ENCODE measurements at places on chromosomes 7 and 10. TPM values are rescaled to one million over a fixed set of nuclear protein-coding genes. Genes with fewer than 3 reads are reported as not detected.
A peak's percentile ranks its signal among the peaks of the same experiment; 100 is the strongest.

DNA sequence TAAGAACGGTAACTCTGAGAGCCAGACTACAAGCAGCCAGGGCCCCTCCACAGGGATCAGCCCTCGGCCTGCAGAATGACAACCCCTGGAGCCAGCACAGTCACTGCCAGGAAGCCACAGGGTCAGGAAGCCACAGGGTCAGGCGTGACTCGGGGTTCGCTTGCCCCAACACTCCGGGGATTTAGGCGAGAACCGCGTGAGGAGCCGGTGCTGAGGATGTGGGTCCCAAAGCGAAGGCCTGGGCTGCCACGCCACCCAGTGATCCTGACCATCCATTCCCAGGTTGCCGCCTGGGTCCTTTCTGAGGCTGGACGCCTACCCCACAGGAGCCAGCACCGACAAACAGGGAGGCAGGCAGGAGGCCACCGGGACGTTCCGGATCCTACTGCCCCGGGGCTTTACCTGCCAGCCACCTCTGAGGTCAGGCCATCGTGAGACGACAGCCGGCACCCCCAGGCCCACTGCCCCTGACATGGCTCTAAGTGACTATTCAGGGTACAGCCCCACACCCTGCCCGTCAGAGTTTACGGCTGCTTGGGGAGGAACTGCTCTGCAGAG lies 228.6 kb downstream of the ELFN1 start:
- peaks cover 3% of the 10 kb centered on the region for H3K36me3 ChIP-seq
- no peaks in the 10 kb centered on the region for H3K27me3 ChIP-seq
- H3K4me1 ChIP-seq: peaks cover 10% of the 10 kb centered on the region
- no peak overlapping the region for H3K27ac ChIP-seq
- H3K4me3 ChIP-seq: no peak overlapping the region

AZGP1 gene
- total RNA-seq: not detected

DNA sequence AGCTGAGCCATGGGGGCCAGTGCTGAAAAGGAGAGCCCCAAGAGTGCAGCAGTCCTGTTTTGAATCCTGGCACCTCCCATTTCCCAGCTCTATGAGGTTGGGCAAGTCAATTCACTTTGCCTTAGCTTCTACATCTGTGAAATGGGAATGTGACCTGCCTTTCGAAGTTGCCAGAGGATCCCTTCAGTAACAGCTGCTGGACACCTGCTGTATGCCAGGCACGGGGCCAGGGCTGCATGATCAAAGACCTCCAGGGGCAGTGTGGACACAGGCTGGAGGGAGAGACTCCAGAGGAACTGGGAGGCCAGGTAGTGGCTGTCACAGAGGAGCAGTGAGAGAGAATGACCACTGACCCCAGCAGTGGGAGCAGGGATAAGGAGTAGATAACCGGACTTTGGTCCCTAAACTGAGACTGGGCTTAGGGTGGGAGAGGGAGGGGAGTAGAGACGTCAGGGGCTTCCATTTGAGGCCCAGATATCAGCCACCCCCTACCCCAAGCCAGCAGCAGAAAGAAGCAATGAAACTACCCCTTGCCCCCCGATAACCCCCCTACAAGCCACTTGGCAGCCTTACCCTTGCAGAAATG lies 45.2 kb downstream of the SRRM3 start:
- no peak overlapping the region for H3K4me3 ChIP-seq
- no peak overlapping the region for H3K27ac ChIP-seq
- H3K4me1 ChIP-seq: no peaks in the 10 kb centered on the region
- no peak for DNase-seq
- H3K36me3 ChIP-seq: no peaks in the 10 kb centered on the region

SPDYE2B gene
- not detected for total RNA-seq

ARHGAP22 gene
- total RNA-seq: not detected

- H3K4me1 ChIP-seq: peaks cover 5% of the 10 kb centered on the region
- H3K27me3 ChIP-seq: no peaks in the 10 kb centered on the region
- H3K36me3 ChIP-seq: no peaks in the 10 kb centered on the region
- H3K27ac ChIP-seq: no peak overlapping the region
- DNase-seq: no peak
Measured at GRCh38 chr10:22851865-22852239, 76.0 kb upstream of the ARMC3 start.

GRCh38 chr10:72702868-72703581 lies 11.1 kb downstream of the MCU start:
- no peak overlapping the region for H3K4me3 ChIP-seq
- no peak overlapping the region for H3K27ac ChIP-seq
- H3K36me3 ChIP-seq: no peaks in the 10 kb centered on the region
- no peak for DNase-seq

- no peak overlapping the region for H3K4me3 ChIP-seq
- no peaks in the 10 kb centered on the region for H3K4me1 ChIP-seq
- H3K36me3 ChIP-seq: no peaks in the 10 kb centered on the region
Measured at GRCh38 chr7:122018032-122018431, 126.0 kb downstream of the AASS start.

- H3K4me3 ChIP-seq: no peak overlapping the region
- H3K36me3 ChIP-seq: no peaks in the 10 kb centered on the region
- no peaks in the 10 kb centered on the region for H3K4me1 ChIP-seq
- no peak for DNase-seq
- no peak overlapping the region for H3K27ac ChIP-seq
- H3K27me3 ChIP-seq: no peaks in the 10 kb centered on the region
Measured at GRCh38 chr7:98807068-98808048, 62.5 kb downstream of the TMEM130 start.

DNA sequence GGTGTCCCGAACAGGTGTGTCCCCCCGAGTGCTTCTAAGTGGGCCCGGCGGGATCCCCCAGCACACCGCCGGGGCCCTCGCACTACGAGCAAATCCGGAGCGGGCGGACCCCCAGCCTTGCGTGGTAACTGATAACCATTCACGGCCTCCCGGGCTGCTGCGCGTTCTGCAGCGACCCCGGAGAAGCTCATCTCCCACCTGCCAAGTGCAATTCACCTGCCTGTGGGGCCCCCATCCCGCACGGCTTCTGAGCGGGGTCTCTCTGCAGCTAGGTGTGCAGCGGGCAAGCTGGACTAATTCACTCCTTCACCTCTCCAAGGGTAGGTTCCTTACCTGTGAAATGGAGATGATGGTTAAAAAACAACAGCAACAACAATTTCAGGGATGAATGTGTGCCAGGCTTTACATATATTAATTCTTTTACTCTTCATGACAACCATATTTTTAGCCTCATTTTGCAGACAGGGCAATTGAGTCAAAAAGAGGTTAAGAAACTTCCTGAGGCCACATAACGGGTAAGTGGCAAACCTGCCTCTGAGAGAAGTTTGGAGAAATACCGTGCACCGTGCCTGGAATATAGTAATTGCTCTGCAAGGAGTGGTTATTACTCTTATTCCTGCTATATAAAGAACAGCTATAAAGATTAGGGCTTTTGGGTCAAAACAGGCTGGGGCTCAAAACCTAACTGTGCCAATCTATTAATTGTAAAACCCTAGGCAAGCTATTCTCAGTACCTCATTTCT lies 652 bp upstream of the PODXL start:
- H3K27ac ChIP-seq: no peak overlapping the region
- no peaks in the 10 kb centered on the region for H3K36me3 ChIP-seq
- peaks cover 12% of the 10 kb centered on the region for H3K4me1 ChIP-seq
- peak overlapping the region; percentile 67 for H3K4me3 ChIP-seq

GRCh38 chr10:130958981-130959751 lies 352.4 kb downstream of the TCERG1L start:
- H3K27me3 ChIP-seq: no peaks in the 10 kb centered on the region
- H3K4me1 ChIP-seq: no peaks in the 10 kb centered on the region
- no peak for DNase-seq
- no peak overlapping the region for H3K4me3 ChIP-seq
- H3K36me3 ChIP-seq: no peaks in the 10 kb centered on the region

CYP3A7 gene
- total RNA-seq: not detected

CCDC7 gene
- 21.4 TPM for total RNA-seq

DNA sequence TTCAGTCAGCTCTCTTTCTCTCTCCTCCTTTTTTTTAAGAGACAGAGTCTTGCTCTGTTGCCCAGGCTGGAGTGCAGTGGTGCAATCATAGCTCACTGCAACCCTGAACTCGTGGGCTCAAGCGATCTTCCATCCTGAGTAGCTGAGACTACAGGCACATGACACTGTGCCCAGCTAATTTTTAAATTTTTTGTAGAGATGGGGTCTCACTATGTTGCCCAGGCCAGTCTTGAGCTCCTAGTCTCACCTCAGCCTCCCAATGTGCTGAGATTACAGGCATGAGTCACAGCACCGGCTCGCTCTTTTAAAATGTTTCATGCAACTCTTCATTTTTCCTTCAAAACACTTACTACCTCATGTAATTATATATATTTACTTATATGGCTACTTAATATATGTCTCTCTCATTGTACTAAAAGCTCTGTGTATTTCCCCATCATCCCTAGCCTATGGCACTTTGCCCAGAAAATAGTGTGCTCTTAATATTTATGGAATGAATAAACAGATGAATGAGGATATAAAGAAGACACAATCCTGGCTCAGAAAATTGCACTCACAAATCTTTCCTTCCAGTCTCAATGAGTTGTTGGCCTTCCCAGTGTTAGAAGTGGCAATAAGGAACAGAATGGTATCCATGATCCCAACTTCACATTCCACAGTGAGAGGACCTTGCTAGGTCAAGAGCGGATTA lies 33.9 kb downstream of the EBLN1 start:
- no peaks in the 10 kb centered on the region for H3K36me3 ChIP-seq
- no peak overlapping the region for H3K4me3 ChIP-seq
- H3K4me1 ChIP-seq: no peaks in the 10 kb centered on the region
- no peak for DNase-seq

- DNase-seq: no peak
- H3K4me3 ChIP-seq: no peak overlapping the region
- H3K27ac ChIP-seq: no peak overlapping the region
- H3K36me3 ChIP-seq: no peaks in the 10 kb centered on the region
Measured at GRCh38 chr10:5466451-5467206, 32.7 kb downstream of the CALML5 start.

GRCh38 chr10:32982293-32982709 lies 24.3 kb upstream of the ITGB1 start:
- H3K4me1 ChIP-seq: peaks cover 29% of the 10 kb centered on the region
- no peaks in the 10 kb centered on the region for H3K27me3 ChIP-seq
- H3K36me3 ChIP-seq: no peaks in the 10 kb centered on the region
- DNase-seq: no peak
- H3K27ac ChIP-seq: peak overlapping the region; percentile 57

ANKRD22 gene
- 0.17 TPM for total RNA-seq

- DNase-seq: no peak
- no peaks in the 10 kb centered on the region for H3K36me3 ChIP-seq
- peaks cover 3% of the 10 kb centered on the region for H3K4me1 ChIP-seq
- no peak overlapping the region for H3K4me3 ChIP-seq
Measured at GRCh38 chr7:108427766-108428165, 28.5 kb downstream of the NRCAM start.

- H3K36me3 ChIP-seq: peaks cover 48% of the 10 kb centered on the region
- peak overlapping the region; percentile 14 for H3K4me3 ChIP-seq
- DNase-seq: no peak
Measured at GRCh38 chr7:105003275-105003674, 10.7 kb upstream of the KMT2E start.

DNA sequence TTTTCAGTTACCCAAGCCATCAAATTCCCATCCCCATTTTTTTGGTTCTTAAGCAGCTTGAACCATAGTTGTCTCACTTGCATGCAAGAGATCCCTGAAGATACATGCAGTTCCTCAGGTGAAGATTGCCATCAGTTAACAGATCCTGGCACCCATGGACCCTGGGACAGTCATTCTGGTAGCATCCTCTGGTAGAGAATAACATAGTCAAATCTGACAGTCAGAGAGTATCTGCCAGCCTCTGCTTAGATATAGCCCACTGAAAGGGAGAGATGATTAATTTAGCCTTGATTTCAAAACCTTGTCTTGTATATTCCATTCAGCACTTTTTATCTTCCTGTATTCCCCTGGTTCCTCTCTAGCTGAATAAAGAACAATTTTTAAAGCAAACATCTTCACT lies 280.4 kb downstream of the KCNMA1 start:
- no peaks in the 10 kb centered on the region for H3K36me3 ChIP-seq
- no peak overlapping the region for H3K4me3 ChIP-seq
- no peaks in the 10 kb centered on the region for H3K27me3 ChIP-seq
- no peak overlapping the region for H3K27ac ChIP-seq
- no peaks in the 10 kb centered on the region for H3K4me1 ChIP-seq

GRCh38 chr7:135956393-135956792 lies 20.8 kb downstream of the MTPN start:
- no peak overlapping the region for H3K4me3 ChIP-seq
- no peaks in the 10 kb centered on the region for H3K27me3 ChIP-seq
- H3K27ac ChIP-seq: no peak overlapping the region
- H3K36me3 ChIP-seq: peaks cover 43% of the 10 kb centered on the region
- no peak for DNase-seq

- H3K27me3 ChIP-seq: no peaks in the 10 kb centered on the region
- no peak for DNase-seq
- H3K27ac ChIP-seq: peak overlapping the region; percentile 97
- peaks cover 27% of the 10 kb centered on the region for H3K4me1 ChIP-seq
- H3K4me3 ChIP-seq: peak overlapping the region; percentile 69
Measured at GRCh38 chr10:12606461-12606860, 257.1 kb downstream of the CAMK1D start.

- H3K4me3 ChIP-seq: no peak overlapping the region
- H3K27me3 ChIP-seq: peaks cover 7% of the 10 kb centered on the region
- H3K4me1 ChIP-seq: no peaks in the 10 kb centered on the region
- no peaks in the 10 kb centered on the region for H3K36me3 ChIP-seq
Measured at GRCh38 chr7:12415072-12415471, 11.4 kb upstream of the VWDE start.

DNA sequence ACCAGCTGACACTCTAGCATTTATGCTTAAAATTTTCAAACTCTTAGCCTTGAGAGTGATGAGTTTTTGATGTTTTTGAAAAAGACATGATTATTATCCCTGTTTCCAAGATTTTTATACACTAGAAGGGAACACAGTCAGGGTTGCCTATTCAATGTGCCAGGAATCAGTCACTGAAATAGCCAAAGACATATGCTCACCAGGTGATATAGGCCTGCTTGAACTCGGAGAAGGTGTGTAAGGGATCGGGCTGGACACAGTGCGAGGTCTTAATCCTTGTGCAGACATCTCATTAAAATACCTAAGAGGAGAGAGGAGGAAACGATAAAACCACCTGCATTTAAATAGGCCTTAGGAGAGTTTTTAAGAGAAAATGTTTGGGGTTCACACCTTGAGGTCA lies 51.0 kb upstream of the MRLN start:
- H3K27me3 ChIP-seq: no peaks in the 10 kb centered on the region
- H3K4me3 ChIP-seq: no peak overlapping the region
- DNase-seq: no peak
- H3K36me3 ChIP-seq: peaks cover 17% of the 10 kb centered on the region
- H3K4me1 ChIP-seq: no peaks in the 10 kb centered on the region

STEAP1 gene
- not detected for total RNA-seq

NUTM2E gene
- 0.92 TPM for total RNA-seq

GRCh38 chr7:98234429-98235147 lies 17.4 kb downstream of the TECPR1 start:
- no peak overlapping the region for H3K4me3 ChIP-seq
- H3K4me1 ChIP-seq: no peaks in the 10 kb centered on the region
- DNase-seq: no peak
- peaks cover 34% of the 10 kb centered on the region for H3K36me3 ChIP-seq

AQP1 gene
- 0.21 TPM for total RNA-seq

GRCh38 chr10:122117475-122117874 lies 128.5 kb downstream of the TACC2 start:
- no peaks in the 10 kb centered on the region for H3K4me1 ChIP-seq
- H3K27ac ChIP-seq: no peak overlapping the region
- DNase-seq: no peak
- H3K27me3 ChIP-seq: peaks cover 35% of the 10 kb centered on the region
- no peak overlapping the region for H3K4me3 ChIP-seq

- no peaks in the 10 kb centered on the region for H3K27me3 ChIP-seq
- DNase-seq: no peak
- H3K27ac ChIP-seq: no peak overlapping the region
Measured at GRCh38 chr7:13153266-13153665, 465.8 kb downstream of the ARL4A start.

All from activated CD4-positive, alpha-beta T cell treated with anti-CD3 and anti-CD28 coated beads, Interleukin-2, amount 10 ng/mL, durations not matched to agents 7 days and 5 days (primary cell).